ENCODE measurements at places on chromosomes 3 and 15.
A peak's percentile ranks its signal among the peaks of the same experiment; 100 is the strongest.

DNA sequence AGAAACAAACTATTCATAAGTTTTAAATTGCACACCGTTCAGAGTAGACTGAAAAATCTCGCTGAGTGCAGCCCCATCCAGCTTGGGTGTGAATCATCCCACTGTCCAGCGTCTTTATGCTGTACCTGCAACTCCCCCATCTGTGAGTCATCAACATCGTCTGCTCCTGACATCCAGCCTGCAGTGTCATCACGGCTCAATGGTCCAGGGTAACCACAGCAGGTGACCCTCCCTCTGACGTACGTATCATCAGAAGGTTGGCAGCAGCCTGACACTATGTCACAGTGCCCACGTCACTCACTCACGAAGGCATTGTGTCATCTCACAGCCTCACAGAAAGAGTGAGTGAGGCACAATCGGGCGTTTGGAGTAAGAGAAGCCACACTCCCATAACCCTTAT lies 65.2 kb downstream of the TPRA1 start:
- peak; percentile 28 for DNase-seq

DNA sequence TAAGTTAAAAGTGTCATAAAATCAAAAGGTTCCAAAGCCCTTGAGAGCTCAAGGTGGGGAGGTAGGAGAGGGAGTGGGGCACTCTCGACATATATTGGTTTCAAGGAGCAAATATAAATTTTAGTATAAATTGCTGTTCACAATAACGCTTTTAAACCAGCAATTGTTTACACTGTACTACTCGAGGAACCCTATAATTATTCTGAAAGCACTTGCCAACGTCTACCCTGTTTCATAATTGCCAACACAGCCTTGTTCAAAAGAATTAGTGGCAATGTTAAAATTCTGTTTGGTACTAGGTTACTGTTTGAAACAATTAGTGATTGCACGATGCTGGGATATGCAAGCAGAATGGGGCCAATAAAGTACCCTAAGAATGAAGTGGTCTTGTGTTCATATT lies 76.3 kb upstream of the ICE2 start:
- DNase-seq = no peak

- no peak for DNase-seq
Observed at GRCh38 chr3:7282988-7283387, 422.1 kb downstream of the GRM7 start.

GRCh38 chr3:2920103-2920502 lies 190.1 kb downstream of the IL5RA start:
- no peak for DNase-seq

- DNase-seq = no peak
Observed at GRCh38 chr15:67564968-67565345, 22.5 kb downstream of the MAP2K5 start.

DNA sequence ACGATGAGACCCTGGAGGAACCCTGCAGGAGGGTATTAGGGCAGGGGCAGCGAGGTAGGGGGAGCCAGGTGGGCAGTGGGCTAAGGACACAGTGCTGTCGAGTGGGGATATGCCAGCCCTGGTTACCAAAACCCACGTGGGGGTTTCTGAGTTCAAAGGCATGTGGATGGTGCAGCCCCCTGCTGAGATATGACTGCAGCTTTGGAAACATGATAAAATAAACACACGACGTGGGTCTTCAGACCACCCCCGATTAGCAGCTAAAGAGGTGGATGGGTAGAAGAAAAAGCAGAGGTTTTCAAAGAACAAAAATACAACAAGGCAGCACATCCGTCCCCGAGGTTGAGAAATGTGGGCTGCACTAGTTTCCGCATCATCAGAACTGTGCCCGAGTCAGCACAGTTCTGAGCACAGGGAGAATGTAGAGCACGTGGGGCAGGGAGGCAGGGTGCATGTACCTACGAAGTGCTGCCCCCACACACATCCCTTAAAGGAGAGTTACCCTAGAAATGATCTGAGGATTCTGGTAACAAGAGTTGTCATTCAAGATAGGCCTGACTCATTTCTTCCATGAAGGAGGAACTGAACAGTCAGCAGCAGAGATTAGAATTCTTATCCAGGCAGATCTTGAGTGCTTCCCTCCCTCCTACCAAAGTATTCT lies 121.3 kb downstream of the RPLP1 start:
- peak; percentile 30 for DNase-seq

GRCh38 chr15:38518084-38518483 lies 46.5 kb downstream of the RASGRP1 start:
- no peak for DNase-seq

DNA sequence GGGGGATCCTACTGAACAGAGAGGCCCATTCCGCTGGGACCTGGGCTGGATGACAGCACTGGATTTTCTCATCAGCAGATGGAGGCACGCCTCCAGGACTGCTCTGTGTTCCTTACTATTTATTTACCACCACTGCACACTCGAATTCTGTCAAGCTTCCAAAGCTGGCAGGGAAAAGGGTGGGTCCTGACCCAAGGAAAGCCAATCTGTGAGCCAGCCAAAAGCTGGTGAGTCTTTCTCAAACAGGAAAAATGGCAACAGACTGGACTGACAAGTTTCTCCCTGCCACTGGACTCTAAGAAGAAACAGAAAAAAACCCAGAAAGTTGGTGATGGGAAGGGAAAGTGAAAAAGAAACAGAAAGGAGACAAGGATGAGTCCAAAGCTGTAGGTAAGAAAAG lies 37.8 kb downstream of the CD47 start:
- DNase-seq = no peak

DNA sequence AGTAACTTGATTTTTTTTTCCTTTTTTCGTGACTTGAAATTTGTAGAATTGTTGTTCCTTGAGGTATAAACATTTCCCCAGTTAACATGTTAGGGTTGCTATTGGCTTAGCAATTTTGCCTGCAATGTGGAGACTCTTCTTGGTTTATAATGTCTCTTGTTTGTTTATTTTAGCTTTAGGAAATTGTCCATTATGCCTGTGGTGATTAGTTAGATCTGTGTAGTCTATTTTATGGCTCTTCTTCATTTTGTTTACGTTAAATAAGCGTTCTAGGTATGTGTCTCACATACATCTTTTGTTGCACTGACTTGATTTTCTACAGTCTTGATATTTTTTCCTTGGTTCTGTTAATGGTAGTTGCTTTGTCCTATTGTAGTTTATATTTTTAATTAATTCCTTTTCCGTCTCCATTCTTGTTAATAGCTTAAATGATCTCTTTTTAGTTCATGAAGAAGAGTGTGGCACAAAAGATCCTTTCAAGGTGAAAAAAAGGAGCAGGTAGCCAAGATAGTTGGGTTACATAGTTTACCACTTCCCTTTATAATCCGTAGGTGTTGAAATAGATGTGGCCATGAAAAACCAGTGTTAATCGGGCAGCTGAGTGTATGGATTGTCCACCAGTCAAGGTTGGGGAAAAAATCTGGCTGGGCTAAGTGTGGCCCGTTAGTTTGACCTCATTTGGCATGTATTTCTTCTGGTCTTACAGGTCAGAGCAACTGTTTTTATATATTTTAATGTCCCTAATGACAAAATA lies 12.1 kb downstream of the IQGAP1 start:
- DNase-seq = no peak

DNA sequence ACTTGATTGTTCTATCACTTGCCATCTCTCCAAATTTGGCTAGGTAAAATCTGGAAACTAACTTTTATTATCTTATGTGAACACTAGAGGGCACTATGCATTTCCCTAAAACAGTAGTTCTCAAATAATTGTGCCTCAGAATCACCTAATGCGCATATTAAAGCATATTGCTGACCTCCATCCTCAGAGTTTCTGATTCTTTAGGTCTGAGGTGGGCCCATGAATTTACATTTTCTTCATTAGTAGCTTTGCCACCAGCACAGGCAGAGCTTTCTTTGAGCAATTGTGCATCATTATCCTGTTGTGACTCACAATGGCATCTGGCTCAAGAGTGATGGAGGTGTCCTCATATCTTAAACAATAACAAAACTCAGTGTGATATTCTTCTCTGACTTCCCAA lies 17.5 kb upstream of the BCHE start:
- no peak for DNase-seq

DNA sequence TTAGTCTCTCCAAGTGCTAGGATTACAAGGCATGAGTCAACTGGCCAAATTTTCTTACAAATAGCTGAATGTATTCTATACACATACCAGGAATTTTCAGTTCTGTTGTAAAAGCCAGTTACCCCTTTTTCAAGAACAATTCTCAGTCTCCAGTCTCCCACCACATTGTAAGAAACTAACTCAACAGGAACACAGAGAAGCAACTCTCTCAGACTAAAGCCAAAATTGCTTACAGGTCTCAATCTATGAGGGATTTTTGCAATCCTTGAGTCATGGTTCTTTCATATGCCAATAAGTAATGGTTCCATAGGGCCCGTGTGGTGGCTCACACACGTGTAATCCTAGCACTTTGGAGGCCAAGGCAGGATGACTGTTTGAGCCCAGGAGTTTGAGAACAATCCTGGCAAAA lies 8.5 kb downstream of the IP6K2 start:
- DNase-seq = no peak

GRCh38 chr15:59420986-59421618 lies 16.9 kb upstream of the FAM81A start:
- no peak for DNase-seq

DNA sequence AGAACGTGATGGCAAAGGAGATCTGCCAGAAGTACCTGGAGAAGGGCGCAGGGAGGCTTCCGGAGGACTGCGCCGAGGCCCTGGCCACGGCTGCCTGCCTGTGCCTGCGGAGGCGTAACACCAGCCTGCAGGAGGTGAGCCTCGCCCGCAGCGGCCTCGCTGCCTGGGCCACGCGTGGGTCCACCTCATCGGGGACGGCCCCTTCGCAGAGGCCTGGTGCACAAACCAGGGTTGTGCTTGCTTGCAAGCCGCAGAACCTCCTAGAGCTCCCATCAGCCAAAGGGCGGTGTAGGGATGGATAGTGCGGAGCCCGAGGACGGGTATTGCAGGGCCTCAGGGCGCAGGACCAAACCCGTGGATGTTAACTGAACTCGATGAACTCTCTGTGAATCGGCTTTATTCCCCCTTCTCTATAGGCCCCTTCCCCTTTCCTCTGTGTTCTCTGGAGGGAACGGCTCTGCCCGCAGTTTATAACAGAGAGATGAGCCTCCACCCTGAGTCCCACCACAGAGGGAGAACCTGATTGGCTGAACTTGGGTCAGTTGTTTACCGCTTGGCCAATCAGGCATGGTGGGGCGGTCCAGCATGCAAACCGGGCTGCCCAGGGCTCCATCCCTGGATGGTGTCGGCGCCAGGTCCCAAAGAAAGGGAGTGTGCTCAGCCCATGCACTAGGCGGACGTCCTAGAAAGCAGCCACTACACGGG lies 13.6 kb upstream of the TATDN2 start:
- DNase-seq = no peak

DNA sequence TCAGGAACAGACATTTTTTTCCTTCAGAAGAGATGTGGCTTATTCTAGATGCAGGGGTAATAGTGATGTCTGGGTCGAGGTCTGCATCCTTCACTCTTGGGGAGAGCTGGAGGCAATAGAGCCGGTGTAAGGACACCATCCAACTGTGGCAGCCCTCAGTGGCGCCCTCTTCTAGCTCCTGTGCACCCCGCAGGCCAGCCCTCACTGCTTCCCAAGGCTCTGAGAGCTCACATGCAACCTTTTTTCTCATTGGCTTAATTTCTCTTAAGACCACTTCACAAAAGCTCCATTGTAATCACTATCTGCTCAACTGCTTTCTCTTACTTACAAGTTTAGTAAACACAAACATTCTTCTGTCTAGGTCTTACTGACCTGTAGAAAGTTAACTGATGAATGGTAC lies 3.9 kb upstream of the VPS8 start:
- peak; percentile 93 for DNase-seq

GRCh38 chr3:12973827-12974226 lies 99.4 kb downstream of the IQSEC1 start:
- DNase-seq = no peak

GRCh38 chr3:49466085-49466484 lies 4.0 kb upstream of the DAG1 start:
- DNase-seq = no peak

GRCh38 chr15:69357773-69358771 lies 56.1 kb upstream of the KIF23 start:
- DNase-seq = peak; percentile 8

DNA sequence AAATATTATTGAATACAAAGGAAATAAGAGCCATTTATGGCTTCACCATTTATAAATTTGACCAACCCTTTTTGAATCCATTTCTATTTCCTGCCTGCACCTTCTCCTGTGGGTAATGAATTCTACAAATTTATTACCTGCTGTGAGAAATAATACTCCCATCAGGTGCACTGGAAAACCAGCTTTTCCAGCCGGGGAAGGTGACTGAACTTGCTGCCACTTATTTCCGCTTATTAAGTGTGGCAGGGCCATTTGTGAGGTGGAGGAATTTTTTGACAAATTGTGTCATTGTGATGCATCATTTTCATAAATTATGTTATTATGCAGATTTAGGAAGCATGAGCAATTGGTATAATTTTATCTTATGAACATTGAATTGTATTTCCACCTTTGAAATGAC lies 151.1 kb downstream of the SQOR start:
- DNase-seq = no peak

GRCh38 chr3:60759439-60759838 lies 491.8 kb downstream of the FHIT start:
- no peak for DNase-seq
